NCI-H1092 treated with DMSO at 0.1 percent for 48 hours (cell line): ENCODE measurements at places on chromosomes 1 and 21.

DNA sequence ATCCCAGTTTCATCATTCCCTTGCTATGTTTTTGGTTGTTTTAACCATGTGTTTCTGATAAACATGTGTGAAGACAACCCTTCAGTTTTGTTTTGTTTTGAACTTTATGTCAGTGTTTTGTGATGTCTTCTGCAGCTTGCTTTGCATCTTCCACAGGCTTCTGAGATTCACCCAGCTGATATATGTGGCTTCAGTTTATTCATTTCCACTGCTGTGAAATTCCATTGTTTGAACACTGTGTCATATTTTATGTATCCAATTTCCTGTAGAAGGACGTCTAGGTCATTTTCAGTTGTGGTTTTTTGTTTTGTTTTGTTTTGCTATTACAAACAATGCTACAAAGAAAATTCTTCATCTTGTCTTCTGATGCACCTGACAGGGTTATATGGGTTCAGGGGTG, 27.2 kb upstream of the SLC26A9 start:
- no peak for DNase-seq

- DNase-seq = no peak
Observed at GRCh38 chr1:61053226-61053711, 29.1 kb upstream of the NFIA start.

GRCh38 chr1:178542554-178543289, 29.8 kb downstream of the TEX35 start:
- peak; percentile 83 for DNase-seq

DNA sequence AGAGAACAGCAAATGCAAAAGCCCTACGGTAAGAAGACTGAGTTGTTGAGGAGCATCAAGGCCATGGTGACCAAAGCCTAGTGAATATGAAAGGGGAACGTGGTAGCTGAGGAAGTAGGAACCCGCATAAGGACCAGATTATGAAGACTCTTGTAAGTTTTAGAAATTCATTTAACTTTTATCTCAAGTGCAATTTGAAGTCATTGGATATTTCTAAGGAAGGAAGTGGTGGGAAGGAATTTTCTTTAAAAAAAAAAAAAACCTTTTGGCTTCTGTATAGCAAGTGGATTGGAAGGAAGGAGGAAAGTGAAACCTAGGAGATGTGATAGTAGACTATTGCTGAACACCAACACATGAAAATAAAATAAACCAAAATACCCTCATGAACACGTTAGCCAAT, 119.0 kb downstream of the TNFSF18 start:
- no peak for DNase-seq

- no peak for DNase-seq
Observed at GRCh38 chr1:203170625-203171330, 4.8 kb downstream of the MYBPH start.

- DNase-seq = no peak
Observed at GRCh38 chr21:40269239-40269638, 402.0 kb downstream of the PCP4 start.

DNA sequence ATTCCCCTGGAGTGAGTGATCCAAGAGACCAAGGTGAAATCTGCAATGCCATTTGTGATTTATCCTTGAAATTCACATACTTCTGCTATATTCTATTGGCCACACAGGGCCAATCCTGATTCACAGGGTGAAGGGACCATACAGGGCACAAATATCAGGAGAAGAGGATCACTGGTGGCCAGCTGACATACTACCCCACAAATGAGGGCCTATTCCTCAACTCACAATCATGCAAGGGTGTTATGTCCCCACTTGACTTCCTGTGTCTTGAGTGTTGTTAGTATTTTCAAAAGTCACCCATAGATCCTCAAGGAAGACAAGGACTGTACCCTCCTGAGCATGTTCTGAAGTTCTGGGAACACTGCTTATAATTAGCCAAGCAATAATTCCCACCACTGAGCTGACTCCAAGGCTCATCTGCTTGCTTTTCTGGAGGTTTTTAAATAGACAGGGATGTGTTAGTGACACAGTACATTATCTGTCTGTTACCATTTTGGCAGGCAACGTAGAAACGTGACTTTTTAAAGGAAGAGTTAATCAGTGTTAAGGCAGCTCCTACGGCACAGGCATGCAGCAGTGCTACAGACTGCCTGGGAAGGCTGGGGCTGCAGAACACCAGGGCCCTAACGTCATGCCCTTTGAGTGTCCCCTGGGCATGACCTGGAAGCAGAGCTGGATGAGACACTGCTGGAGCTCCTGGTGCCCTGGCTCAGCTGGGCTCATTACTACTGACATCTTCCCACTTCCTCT, 137.4 kb downstream of the FAM78B start:
- no peak for DNase-seq

DNA sequence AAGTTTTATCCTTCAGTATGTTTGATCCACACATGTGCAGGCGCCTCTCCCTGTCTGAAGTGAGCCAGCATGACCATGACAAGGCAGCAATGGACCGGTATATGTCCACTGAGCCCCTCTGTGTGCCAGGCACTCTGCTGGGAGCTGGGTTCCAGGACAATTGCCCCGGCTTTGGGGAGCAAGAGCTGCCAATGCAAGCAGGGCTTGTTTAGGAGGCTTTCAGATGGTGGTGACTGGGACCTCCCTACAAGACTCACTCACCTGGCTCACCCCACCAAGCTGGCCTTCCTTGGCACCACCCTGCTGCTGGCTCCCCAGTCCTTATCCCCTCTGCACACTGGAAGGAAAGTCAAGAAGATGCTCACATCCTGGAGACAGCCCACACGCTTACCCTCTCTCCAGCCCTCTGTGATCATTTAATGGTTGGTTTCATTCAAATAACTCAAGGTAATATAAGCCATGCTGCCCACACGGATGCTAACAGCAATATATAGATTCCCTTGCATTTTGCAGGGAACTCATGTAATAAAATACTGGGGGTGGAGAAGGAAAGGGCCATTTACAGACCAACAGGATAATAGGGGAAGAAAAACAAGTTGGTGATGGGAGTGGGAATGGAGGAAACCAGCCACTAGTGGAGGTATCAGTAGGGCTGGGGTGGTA, 23.6 kb downstream of the KCND3 start:
- no peak for DNase-seq

- DNase-seq = no peak
Observed at GRCh38 chr21:44611551-44611950, 328 bp upstream of the KRTAP10-8 start.

GRCh38 chr1:80982831-80983230, 817.9 kb upstream of the ADGRL2 start:
- DNase-seq = no peak

GRCh38 chr1:228376651-228377631, 29.7 kb downstream of the TRIM11 start:
- no peak for DNase-seq

- DNase-seq = no peak
Observed at GRCh38 chr1:180003026-180003695, 48.6 kb downstream of the CEP350 start.

GRCh38 chr1:11997081-11997850, 17.0 kb downstream of the MFN2 start:
- DNase-seq = no peak

DNA sequence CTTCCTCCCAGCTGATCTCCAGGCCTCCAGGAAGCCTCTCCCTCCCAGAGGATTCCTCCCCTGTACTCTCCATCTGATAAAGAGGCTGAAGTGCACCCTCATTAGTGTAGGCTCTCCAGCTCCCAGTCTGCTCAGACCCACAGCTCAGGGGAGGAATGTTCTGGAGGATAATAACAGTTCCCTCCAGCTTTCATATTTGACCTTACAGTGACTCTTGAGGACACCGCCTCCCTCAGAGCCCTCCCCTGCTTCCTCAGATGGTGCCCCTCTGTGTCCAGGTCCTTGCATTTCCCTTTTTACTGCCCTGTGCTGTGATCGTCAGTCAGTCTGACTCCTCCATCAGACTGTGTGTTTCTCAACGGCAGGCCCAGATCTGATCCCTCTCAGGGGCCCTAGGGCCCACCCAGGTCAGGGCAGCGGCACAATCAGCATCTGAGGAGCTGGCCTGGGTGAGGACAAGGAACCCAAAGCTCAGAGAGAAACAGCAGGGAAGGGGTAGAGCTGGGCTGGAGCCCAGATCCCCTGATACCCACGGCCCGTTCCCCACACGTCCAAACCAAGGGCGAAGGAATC, 1.1 kb upstream of the SHISAL2A start:
- DNase-seq = no peak

DNA sequence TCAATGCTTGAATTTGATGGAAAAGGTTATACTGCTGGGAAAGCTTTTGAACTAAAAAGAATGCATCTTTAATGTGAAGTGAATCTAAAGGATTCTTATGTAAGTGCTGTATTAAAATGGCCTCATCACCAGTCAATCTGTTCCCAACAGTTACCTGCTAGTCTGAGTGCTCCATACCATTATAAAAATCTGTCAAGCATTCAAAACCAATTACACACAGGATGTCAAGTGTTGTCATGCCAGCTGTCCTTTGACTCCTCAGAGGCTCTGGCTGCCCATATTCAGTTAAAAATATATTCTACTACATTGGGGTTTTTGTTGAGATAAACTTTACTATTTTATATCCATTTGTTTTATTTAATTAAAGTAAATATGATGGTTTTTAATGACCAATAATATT, 1587.7 kb downstream of the AMY1C start:
- DNase-seq = peak; percentile 71

DNA sequence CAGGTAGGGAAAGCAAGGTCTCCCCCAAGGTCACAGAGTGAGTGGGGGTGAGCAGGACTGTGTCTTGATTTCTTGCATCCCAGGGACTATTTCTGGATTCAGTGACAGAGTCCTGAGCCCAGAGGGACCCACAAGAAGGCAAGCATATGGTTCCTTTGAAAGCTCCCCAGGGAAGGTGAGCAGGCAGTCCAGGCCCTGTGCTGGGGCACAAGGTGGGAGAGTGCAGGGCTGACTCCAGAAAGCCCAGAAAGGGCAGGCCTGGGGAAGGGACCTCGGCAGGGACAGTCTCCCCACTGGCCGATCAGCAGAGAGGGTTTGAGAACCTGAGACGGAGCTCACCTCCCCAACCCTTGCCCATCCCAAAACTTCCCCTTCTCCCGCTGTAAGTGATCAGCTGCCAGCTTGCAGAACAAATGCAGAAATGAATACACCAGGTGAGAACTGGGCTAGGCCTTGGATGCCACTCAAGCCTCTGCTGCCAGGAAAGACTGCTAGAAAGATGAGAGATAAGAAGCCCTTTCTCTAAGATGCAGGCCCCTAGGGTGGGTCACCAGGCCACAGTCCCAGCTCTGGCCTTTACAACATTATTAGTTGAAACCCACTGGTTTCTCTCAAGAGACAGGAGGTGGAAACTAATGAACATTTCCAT, 121.0 kb downstream of the GLIS1 start:
- DNase-seq = no peak

- no peak for DNase-seq
Observed at GRCh38 chr1:64112281-64112680, 91.1 kb upstream of the UBE2U start.

GRCh38 chr1:185559684-185560331, 174.4 kb upstream of the HMCN1 start:
- peak; percentile 50 for DNase-seq

- peak; percentile 56 for DNase-seq
Observed at GRCh38 chr1:226814751-226815537, 55.5 kb upstream of the PSEN2 start.

GRCh38 chr1:36580524-36580923, 97.8 kb upstream of the CSF3R start:
- DNase-seq = no peak

DNA sequence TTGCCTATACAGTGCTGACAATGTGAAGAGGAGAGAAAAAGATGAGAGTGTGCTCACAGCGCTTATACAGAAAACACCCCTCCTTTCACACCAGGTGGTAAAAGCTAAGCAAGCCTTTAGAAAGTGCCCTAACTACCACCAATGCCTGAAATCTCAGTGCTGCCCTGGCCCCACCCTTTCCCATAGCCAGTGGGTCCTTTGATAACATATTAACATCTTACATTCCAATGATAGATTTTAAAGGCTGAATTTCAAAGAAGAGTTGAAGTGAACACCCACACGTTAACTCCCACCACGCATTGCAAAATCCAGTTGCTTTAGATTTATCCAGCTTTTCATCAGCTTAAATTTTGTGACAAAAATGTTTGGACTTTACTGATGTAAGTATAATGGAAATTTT, 58.1 kb upstream of the SSX2IP start:
- DNase-seq = no peak

DNA sequence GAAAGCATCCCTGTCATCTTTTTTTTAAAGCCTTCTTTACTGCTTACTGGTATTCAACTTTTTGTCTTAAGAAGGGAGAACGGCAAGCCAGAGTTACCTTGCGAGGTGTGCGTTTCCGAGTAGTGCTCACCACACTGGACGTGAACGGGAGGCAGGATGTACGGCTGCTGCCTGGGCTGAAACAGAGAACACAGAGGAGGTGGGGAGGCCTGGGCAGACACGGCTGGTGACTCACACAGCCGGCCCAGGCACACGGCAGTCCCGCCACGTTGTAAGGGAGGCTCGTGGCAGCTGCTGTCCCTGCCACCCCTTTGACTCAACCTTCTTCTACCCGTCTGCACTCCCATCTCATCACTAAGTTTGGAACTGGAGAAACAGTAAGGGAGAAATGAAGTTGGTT, 105.8 kb downstream of the SMYD2 start:
- no peak for DNase-seq

GRCh38 chr21:35406635-35407034, 357.5 kb upstream of the RUNX1 start:
- no peak for DNase-seq

GRCh38 chr1:108708691-108709660, 3.7 kb upstream of the FNDC7 start:
- no peak for DNase-seq
